Aorta (tissue), 5 donors: ENCODE measurements at places on chromosomes 16 and 17. TPM values are rescaled to one million over a fixed set of nuclear protein-coding genes. Genes with fewer than 3 reads are reported as not detected.

DNA sequence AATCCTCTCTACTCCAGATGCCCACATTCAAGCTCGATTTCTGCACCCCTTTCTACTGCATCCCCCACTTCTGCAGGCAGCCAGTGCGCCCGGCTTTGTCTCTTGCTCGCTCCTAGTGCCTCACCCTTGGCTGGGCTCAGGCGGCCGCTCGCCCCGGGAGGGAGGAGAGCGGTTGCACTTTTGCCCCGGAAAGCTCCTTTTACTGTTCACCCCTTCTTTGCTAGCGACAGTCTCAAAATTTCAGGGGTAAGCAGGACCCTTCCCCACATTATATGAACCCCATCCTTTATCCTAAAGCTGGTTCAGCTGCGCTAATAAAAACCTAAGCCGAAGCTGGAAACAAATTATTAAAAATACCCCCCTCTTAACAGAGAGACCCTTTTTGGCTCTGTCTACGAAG lies 1.0 kb downstream of the HOXB5 start:
- no peaks in the 10 kb centered on the region for H3K4me1 ChIP-seq
- no peak for DNase-seq
- H3K36me3 ChIP-seq: no peaks in the 10 kb centered on the region
- no peaks in the 10 kb centered on the region for H3K27me3 ChIP-seq

DNA sequence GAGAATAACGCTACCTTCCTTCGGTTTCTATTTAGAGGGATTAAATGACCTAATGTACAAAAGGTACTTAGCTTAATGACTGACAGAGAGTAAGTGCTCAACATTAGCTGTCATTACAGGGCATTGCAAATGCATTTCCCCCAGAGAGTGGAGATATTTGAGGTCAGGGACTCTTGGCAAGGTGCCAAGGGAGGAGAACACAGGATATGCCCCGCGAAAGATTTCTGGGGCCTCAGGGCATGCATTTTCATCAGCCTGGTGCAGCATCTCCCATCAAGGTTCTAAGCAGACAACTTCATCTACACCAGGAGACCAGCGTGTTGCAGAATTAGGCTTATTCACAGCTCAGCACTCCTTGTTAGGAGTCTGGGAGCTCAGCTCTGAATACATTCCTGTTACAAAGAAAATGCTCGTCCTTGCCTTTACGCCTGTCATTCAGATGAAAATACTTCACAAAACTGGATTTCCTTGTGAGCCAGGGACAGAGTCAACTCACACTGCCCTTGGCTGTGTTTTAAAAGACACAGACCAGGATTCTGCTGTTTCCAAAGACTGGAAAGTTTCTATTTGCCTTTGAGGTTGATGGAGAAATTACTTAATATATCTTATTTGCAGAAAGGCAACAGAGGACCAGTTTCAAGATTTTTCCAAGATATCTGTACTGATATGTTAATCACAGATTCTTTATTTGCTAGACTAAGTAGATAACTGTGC lies 108.2 kb downstream of the VAT1L start:
- no peak overlapping the region for H3K4me3 ChIP-seq
- H3K4me1 ChIP-seq: peaks cover 7% of the 10 kb centered on the region
- DNase-seq: no peak
- H3K36me3 ChIP-seq: no peaks in the 10 kb centered on the region
- H3K27me3 ChIP-seq: no peaks in the 10 kb centered on the region

DNA sequence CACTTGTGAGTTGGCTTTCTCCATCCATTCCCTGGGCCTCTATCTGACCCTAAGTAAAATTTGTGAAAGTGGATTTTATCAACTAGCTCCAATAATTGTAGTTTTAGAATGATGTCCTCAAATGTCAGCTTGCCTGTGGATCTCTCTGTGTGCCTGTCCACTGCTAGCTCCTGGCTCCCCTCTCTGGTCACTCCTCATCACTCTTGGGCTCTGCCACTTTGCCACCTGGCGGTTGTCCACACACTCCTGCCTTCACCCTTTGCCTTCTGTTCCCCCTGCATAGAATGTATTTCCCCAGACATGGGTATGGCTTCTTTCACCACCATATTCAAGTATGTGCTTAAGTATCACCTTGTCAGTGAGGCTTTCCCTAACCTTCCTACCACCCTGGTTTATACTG lies 19.8 kb downstream of the ANKFN1 start:
- no peaks in the 10 kb centered on the region for H3K4me1 ChIP-seq
- no peak for DNase-seq
- H3K27ac ChIP-seq: no peak overlapping the region
- no peak overlapping the region for H3K4me3 ChIP-seq
- no peaks in the 10 kb centered on the region for H3K36me3 ChIP-seq
- H3K27me3 ChIP-seq: no peaks in the 10 kb centered on the region

- H3K4me3 ChIP-seq: no peak overlapping the region
- no peak for DNase-seq
- no peaks in the 10 kb centered on the region for H3K36me3 ChIP-seq
- no peaks in the 10 kb centered on the region for H3K4me1 ChIP-seq
- no peak overlapping the region for H3K27ac ChIP-seq
These were observed 309.4 kb upstream of the XYLT1 start for GRCh38 chr16:17780181-17780580.

GRCh38 chr17:45393411-45393810 lies 39.3 kb downstream of the ARHGAP27 start:
- DNase-seq: no peak
- no peak overlapping the region for H3K27ac ChIP-seq
- H3K27me3 ChIP-seq: no peaks in the 10 kb centered on the region

The COQ9 gene
- total RNA-seq: 29.4 TPM
